ENCODE measurements at places on chromosomes 1 and 21. TPM values are rescaled to one million over a fixed set of nuclear protein-coding genes. Genes with fewer than 3 reads are reported as not detected.

- DNase-seq: no peak
Measured at GRCh38 chr1:153058826-153059784, 1.8 kb upstream of the SPRR2A start.

DNA sequence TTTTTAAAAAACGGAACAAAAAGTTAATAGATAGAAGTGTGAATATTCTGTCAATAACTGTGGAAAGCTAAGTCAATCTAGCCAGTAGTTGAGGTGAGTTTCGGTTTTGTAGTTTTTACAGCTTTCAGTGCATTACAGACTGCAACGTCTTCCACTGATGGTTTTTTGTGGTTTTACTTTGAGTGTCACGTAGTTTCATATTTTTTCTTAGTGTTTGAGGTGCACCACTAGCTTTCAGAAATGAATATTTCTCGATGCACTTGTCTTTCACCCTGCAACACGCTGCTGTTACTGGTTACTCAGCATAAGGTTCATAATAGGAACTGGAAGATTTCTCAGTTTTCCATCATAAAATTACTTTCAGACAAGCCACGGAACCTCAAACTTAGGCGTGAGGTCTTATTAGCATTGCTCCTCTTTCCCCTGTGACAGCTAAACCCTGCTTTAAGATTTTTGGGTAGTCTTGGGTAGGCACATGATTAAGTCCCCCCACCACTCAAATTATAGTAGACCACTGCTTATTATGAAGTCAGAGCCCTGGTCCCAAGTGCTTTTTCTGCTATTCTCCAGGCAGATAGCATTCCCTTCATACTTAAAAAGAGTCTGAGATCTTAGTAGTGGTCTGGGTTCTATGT is 1412.7 kb downstream of the KCNT2 start:
- DNase-seq: no peak

GRCh38 chr1:66402194-66402593 is 131.8 kb upstream of the SGIP1 start:
- DNase-seq: peak; percentile 51

- DNase-seq: no peak
Measured at GRCh38 chr21:28928578-28929420, 63.9 kb downstream of the LTN1 start.

- DNase-seq: no peak
Measured at GRCh38 chr1:213714645-213715044, 273.1 kb upstream of the PROX1 start.

DNA sequence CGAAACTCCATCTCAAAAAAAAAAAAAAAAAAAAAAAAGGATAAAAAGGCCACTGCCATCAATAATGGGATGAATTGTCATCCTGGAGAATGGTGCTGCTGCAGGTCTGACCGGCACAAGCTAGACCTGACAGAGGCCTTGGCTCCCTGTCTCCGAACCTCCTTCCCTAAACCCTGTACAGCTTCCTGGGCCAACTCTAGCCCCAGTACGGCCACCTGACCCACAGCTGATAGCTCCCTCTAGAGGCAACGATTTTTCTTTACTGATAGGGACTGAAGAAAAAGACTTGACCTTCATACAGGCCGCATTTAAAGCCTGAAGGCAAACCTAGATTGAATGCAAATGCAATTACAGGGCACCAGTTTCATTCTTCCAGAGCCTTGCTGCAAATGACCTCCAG is 30.7 kb downstream of the NOL9 start:
- no peak for DNase-seq

GRCh38 chr1:31836638-31837037 is 20.8 kb upstream of the SPOCD1 start:
- DNase-seq: no peak

DNA sequence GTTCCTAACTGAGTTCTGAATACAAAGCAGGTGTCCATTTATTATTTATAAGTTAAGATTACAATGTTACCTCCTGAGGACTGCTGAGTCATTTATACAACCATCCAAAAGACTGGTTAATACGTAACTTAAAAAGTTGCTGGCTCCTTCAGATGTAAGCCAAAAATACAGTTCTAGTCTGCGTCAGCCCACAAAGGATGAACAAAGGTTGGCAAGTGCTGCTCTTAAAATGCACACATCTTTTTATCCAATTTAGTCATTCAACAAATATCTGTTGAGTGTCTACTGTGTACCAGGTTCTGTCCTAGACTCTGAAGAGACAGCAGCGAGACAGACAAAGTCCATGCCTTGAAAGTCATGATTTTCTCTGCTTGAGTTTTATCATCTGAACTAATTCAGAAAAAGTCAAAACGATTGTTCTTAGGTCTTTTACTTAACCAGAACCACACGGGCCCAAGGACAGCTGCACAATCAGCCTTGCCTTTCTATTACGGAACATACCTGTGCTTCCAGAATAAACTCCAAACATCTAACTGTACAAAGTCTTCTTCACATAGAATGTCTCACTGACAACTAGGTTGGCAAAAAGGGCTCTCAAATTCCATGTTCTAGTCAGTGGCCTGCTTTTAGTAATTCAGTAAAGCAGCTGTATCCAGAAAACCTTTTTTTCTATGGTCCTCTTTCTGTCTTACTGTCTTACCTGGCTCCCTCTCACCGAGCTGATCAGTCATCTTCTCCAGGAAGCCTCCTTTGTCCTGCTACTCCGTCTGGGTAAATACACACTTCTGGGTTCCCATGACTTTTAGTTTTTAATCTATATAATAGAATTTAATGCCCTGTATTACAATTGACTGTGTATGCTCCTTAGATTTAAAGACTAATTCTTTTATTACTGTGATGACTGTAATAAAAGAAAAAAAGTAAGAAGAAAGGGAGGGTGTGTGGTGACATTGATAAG is 15.5 kb upstream of the CNN3 start:
- peak; percentile 53 for DNase-seq

- DNase-seq: peak; percentile 61
Measured at GRCh38 chr21:38159355-38159754, 97.4 kb upstream of the KCNJ15 start.

DNA sequence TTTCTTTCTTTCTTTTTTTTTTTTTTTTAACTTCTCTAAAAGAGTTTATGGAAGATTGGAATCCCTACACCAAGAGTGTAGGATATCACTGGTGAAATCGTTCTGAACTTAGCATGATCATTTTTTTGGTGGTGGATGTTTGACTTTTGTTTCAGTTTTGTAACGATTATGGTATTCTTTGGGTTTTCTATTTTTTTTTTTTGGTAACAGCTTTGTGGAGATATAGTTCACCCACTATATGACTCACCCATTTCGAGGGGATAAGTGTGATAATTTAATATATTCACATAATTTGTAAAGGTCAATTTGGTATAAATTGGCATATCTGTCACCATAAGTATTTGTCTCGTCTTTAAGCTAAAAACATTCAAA is 29.2 kb downstream of the AGPAT3 start:
- no peak for DNase-seq

DNA sequence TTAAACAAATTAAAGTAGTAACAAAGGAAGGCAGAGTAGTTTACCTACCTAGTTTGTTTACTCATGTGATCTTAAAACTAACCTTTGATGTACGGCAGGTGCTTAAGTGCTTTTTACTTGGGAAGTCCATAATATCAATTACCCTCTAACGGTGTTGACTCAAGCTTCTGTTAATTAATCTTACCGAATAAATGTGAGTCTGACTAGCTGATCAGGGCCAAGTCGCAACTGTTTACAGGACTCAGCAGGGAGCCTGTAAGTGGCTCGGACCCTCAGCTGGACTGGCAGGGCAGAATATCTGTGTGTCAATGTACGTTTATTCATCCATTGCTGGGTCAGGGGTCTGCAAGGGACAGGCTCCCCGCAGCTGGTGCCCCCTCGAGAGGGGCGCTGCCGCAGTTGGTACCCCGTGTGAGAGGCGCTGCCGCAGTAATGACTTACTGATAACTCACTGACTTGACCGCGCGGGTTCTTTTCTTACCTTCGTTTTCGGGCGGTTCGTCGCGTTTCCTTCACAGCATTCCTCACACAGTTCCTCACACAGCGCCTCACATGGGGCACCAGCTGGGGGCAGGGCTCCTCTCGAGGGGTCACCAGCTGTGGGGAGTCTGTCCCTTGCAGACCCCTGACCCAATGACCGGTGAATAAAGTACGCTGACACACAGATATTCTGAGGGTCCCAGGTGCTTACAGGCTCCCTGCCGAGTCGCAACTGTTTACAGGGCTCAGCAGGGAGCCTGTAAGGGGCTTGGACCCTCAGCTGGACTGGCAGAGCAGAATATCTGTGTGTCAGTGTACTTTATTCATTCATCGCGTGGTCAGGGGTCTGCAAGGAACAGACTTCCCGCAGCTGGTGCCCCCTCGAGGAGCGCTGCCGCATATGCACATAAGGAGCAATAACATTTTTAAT is 3.0 kb downstream of the FMO1 start:
- peak; percentile 12 for DNase-seq

GRCh38 chr1:174519844-174520243 is 72.1 kb downstream of the GPR52 start:
- no peak for DNase-seq

GRCh38 chr1:202953392-202953791 is 4.7 kb downstream of the ADIPOR1 start:
- DNase-seq: no peak

DNA sequence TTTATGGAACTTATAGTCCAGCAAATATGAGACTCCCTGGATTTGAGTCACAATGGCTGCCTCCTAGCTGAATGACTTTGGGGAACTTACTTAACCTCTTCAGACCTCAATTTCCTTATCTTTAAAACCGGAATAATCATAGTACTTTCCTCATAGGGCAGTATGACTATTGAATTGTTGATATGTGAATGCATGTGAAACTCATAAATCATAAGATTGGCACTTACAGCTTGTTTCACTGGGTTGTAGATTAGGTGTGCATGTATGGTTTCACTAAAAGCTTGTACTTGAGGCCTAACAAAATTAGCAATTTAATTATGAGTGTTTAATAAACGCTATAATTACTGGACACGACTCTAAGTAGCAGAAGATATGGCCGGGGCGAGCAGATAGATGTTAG is 72.5 kb downstream of the ST6GALNAC5 start:
- no peak for DNase-seq

The NBPF20 gene
- total RNA-seq: 3.5 TPM

The NUP210L gene
- 0.06 TPM for total RNA-seq

The KLHDC8A gene
- total RNA-seq: 2.2 TPM

The THEM5 gene
- not detected for total RNA-seq
